ENCODE measurements at places on chromosomes 6 and 20.

DNA sequence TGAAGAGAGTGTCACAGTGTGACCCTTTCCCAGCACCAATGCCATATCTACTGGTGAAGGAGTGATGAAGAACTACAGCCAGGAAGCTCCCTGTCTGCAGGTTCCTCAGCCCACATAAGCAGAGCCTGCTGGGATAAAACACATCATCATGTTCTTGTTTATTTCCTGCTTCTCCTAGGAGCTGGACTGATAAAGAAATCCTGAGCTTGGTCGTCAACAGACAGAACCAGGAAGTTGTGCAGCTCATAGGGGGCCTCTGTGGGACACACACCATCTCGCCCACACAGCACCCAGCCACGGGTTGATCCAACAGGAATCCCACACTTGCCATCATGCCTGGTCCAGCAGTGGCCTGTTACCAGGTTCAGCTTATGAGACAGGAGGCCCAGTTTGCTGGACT, 2.8 kb upstream of the CSTL1 start:
- DNase-seq: no peak

- DNase-seq: no peak
Measured at GRCh38 chr6:51214442-51214841, 395.8 kb downstream of the TFAP2B start.

DNA sequence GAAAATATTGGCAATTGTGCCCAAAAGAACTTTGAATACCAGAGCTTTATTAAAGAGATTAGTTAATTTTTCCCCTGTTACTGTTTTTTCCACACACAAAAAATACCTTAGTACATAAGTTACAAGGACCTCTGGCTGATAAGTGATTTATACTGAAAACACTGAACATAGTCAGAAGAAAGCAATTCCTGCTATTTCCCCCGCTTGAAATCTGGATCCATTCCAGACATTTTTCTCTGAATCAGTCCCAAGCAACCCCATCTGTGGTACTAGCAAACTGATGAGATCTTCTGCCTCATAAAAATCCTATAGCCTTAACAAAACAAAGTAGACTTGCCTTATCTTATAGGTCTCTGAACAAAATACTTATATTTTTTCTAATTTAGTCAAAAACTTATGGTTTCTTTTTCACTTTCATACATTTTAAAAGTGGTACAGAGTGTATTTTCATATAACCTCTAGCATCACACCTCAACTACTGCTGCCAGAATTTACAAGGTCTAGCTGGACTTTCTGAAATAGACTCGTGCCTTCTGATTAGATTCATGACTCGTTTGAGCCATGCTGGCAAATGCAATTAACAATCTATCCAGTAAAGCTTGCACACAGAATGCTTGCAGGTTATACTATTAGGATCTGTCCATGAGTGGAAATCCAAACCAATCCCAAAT, 111.9 kb downstream of the TBX18 start:
- no peak for DNase-seq

GRCh38 chr6:11139051-11139960, 27.8 kb upstream of the ERVFRD-1 start:
- DNase-seq: no peak

DNA sequence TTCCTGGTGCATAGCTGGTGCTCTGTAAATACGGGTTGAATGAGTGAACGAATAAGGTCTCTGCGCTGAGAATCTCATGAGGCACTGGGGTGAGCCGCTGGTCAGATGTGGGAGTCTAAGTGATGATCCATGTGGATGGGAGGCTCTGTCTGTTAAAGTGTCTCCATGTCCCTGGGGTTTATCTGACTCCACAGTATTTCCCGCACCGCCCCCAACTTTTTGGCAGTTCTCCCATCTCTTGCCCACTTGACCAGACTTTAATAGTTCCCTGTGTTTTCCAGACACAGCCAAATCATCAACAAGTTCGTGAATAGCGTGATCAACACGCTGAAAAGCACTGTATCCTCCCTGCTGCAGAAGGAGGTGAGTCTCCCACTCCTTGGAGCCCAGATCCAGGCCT, 9.9 kb downstream of the BPIFA2 start:
- DNase-seq: no peak

DNA sequence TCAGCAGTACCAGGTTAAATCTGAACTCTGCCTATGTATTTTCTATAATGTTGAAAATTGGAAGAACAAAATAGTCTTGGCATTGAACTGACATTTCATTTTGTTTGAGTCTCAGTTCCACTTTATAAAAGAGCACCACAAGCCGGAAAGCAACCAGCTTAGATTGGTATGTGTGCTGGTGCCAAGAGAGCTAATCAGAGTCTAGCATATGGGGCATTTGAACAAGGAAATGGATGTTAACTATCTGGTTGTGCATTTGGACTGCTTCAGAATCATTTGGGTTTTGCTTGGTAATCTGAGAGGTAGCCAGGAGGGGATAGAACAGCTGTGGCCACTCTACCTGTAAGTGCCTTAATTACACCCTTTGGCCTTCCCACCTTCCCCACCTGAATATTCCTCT, 184.8 kb downstream of the GRIK2 start:
- DNase-seq: no peak

GRCh38 chr6:13847326-13848050, 33.1 kb upstream of the MCUR1 start:
- no peak for DNase-seq

GRCh38 chr20:41497186-41497895, 120.8 kb downstream of the CHD6 start:
- no peak for DNase-seq

- no peak for DNase-seq
Measured at GRCh38 chr20:38363004-38363747, 16.9 kb downstream of the LBP start.

DNA sequence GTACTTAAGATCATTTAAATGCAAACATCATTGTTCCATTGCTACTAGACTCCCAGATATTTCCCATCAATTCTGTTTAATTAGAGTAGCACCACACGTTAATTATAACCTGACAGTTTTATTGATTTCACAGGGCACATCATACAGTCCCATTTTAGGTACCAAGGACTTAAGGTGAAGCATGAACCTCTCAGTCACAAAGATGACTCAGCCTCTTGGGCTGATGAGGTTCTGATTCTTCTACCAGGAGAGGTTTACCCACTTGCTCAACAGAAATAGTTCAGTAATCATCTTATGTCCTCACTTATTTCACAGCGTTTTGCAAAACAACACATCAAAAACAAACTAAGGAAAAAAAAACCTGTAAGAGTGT, 98.5 kb downstream of the HIVEP2 start:
- DNase-seq: peak; percentile 51

DNA sequence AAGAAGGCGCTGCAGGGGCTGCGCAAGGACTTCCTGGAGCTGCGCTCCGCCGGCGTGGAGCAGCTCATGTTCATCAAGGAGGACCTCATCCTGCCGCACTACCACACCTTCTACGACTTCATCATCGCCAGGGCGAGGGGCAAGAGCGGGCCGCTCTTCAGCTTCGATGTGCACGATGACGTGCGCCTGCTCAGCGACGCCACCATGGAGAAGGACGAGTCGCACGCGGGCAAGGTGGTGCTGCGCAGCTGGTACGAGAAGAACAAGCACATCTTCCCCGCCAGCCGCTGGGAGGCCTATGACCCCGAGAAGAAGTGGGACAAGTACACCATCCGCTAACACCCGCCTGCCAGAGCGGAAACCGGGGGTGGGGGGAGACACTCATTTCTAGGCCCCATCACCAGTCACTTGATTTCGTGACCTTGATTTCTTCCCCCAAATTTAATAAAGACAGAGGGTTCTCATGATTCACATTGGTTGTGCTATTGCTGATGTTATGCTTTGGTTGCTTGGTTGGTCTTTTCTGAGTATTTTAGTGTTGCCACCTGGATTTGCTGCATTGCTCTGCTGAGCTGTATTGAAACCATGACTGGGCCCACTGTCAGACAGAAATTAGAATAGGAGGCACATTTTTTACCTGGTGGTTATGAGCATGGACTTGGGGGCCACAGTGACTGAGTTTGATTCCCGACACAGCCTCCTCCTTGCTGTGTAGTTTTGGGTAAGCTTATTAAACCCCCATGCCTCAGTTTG, 1.5 kb downstream of the FAM50B start:
- DNase-seq: peak; percentile 37

DNA sequence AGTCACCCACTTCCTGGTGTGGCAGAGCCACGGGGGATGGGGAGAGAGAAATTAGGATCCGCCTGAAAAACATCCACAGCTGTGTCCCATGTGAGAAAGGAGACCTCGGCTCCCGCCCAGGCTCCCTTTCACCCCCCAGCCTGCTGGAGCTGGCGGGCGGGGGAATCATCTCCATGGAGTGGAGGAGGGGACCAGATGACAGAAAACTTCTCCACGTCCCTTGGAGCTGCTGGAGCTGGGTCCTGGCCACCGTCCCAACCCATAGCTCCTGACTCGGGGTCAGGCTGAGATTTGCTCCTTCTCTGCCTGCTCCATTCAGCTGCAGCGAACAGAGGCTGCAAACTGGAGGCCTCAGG, 113.8 kb downstream of the CEBPB start:
- no peak for DNase-seq

GRCh38 chr20:5474646-5475550, 158.1 kb upstream of the PROKR2 start:
- no peak for DNase-seq

- peak; percentile 62 for DNase-seq
Measured at GRCh38 chr6:37029249-37029971, 24.0 kb downstream of the FGD2 start.

DNA sequence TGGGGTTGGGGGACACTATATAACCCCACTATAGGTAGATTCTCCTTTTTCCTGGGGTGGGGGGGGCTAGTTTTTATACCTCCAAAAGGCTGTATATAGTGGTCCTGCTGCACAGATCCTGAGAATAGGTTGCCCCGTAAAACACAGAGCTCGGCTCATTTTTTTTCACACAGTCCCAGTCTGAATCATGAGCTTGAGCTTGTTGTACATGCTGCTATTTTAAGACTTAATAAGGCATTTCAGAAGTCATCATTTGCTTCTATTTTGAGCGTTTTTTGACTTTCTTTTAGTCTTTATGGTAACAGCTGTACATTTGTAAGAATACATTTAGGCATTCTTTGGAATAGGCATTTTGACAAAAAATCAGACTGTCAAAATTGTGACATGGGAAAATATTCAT, 30.5 kb downstream of the SLC9A8 start:
- DNase-seq: no peak

DNA sequence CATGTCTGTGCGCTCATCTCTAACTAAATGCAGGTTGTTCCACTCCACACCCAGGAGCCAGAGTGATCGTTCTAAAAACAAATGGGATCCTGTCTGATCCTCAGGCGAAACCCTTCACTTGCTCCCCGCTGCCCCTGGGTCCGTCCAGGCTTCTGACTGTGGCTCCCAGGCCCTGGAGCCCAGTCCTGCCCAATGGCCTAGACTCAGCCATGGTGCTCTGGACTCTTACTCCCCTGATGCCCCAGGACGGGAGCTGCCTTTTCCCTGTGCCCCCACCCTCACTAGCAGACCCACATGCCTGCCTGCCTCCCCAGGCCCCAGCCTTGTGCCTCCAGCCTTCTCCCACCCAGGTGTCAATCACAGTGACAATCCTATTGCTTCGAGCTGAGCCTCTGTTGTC, 256.7 kb downstream of the BMP7 start:
- DNase-seq: no peak

DNA sequence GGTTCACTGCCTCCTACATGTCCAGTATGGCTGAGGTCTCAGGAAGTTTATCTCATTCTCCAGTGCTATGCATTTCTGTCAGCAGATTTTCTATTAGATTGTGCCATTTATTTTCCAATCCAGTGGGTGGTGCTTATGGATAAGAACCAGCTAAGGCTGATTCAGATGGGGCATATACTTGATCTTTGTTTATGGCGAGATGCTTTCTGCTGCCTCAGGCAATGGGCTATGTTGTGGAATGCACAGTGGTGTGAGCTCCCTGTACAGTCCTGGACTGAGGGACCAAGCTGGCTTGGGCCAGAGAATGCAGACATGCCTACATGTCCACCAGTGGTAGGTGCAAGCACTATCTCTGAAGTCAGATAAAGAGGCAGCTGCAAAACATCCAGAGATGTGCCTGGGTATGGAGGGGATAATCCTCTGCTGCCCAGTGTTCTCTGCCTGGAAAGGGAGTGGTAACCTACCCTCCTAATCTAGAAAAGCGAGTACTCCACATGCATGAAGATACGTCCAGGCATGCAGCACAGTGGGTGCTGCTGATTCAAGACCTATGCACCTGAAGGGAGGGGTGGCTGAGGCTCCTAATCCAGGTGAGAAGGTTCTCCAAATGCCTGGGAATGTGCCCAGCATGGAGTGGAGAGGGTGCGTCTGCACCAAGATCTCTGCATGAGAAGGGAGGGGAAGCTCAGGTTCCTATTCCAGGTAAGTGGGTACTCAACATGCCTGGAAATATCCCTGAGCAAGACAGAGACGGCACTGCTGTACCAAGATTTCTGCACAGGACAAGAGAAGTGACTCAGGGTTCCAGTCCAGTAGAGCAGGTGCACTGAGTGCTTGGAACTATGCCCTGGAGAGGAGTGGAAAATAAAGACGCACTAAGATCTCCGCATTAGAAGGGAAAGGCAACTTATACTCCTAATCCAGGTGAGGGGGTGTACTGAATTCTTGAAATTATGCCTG, 9.4 kb downstream of the CST4 start:
- no peak for DNase-seq

DNA sequence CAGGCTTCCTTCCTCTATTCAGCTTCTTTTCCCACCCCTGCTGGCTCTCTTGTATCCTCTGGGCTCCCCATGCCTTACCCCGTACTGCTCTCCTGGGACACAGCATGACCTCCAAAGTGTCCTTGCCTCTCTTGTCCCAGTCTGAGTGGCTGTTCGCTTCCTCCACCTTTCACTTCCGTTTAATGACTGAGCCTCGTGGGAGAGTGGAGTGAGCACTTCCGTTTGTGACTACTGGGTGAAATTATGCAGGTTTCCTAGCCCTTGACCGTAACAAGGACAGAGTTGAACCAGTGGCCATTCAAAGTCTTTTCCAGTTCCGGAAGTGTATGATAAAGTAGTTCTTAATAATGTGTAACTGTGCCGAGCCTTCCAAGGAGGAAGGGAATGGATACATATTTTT, 109.2 kb downstream of the ARID1B start:
- DNase-seq: no peak

DNA sequence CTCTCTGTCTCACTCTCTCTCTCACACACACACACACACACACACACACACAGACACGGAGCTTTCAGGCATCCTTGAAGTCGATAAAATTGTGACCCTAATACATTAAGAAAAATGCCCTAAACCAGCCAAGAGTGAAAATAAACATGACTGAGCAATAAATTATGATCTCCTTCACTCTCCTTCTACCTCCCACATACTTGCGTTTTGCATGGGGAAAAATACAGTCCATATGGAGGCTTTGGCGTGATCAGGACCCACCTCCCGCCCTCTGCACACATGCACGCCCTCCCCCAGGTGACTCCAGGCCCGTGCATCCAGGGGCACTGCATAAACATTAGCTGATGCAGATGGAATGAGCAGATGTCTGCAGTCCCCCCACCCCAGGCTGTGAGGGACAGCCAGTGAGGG, 114.2 kb upstream of the JARID2 start:
- DNase-seq: no peak

DNA sequence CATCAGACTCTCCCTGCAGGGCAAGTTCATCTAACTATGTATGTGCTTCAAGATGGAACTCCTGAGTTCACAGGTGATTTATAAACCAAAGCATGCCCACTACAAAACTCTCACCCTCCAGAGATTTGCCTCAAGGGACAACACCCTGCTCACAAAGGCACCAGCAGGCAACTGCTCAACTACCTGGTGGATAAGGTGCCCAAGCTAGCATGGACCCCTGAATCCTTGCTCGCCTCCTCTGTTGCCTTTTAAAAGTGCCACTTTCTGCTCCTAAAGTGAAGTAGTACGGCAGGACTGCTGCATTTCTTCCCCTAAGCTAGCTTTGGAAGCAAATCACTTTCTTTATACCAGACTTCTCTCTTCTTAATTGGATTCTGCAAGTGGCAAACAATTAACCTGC, 1.2 kb downstream of the LPA start:
- DNase-seq: no peak
